ENCODE measurements at places on chromosomes 4 and X. TPM values are rescaled to one million over a fixed set of nuclear protein-coding genes. Genes with fewer than 3 reads are reported as not detected.

PNMA6A gene
- 1.1 TPM for total RNA-seq

NPY2R gene
- total RNA-seq, result not detected

VGLL1 gene
- not detected for total RNA-seq

C4orf36 gene
- total RNA-seq, result 0.32 TPM

UBQLN2 gene
- 4.5 TPM for total RNA-seq

All from epithelial cell of umbilical artery (primary cell).